Uterus (tissue), 4 donors: ENCODE measurements at places on chromosomes 5 and 9.
A peak's percentile ranks its signal among the peaks of the same experiment; 100 is the strongest.

- peak; percentile 36 for DNase-seq
Observed at GRCh38 chr5:34598177-34598794, 57.8 kb upstream of the RAI14 start.

DNA sequence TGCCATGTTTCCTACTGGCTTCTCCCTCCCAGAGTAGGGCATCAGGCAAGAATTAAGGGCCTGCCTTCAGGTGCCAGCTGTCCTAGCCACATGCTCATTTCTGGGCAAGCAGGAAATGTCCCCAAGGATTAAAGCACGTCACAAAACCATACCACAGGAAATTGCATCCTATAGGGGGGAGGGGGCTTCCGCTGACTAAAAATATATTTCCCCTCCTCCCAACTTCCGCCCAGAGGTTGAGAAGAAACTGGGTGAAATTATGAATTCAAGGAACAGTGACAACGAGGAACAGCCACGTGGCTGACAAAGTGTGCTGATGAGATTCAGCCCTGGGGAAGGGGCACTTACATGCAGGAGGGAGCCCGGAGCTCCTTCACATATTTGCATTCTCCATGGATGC is 4.1 kb downstream of the HBEGF start:
- no peak for DNase-seq

DNA sequence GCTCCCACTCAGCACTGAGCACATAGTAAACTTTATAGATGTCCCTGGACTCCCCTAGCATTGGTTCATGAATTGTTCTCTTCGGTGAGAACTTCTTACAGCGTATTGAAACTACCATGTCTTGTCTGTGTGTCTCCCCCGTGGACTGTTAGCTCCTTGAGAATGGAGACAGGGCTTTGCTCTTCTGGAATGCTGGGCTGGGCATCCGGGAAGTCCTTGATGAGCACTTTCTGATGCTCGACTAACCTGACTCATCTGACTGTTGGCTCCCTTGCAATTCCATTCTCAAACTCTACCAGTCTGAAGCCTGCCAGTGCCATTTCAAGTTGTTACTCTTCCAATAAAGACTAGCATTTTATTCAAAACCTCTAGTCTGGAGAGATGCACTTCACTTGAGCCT is 15.0 kb upstream of the PFDN1 start:
- no peak for DNase-seq

- DNase-seq: no peak
Observed at GRCh38 chr9:129587487-129588262, 33.2 kb downstream of the C9orf50 start.

DNA sequence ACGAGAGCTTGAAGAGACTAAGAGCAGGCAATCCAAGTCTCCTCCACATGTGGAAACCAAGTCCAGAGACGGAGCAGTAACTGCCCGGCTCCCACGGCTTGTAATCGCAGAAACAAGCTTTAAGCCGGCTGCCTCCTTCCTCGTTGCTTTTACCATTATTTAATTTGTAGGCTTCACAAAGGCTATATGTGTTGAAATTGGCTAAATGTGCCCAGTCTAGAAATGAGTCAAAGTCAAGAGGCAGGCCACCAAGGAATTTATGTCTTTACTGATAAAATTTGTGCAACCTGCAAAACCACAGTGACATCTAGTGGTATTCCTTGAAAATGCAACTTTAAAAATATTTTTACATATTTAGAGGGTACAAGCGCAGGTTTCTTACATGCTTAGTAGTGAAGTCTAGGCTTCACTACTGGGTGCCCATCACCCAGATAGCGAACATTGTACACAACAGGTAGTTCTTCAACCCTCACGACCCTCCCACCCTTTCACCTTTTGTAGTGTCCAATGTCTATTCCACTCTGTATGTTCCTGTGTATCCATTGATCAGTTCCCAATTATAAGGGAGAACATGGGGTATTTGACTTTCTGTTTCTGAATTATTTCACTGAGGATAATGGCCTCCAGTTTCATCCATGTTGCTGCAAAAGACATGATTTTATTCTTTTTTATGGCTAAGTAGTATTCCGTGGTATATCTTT is 33.5 kb upstream of the EBF1 start:
- peak; percentile 50 for DNase-seq

DNA sequence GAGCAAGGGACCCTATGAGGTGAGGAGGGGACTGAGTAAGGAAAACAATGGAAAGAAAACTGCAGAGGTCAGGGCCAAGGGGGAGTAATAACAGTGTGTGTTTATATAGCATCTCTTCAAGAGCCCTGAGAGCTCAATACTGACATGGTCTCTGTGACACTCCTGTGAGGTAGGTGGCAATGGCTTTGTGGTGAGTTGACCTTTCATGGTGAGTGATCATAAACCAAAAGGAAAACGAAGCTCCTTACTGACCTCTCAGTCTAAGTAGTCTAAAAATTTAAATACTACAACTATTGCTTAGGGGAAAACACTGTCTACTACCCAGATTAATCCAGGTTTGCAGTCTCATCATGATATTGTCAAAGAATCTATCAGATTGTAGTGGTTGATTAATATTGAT is 130.9 kb downstream of the SNCAIP start:
- no peak for DNase-seq

- DNase-seq: no peak
Observed at GRCh38 chr9:26504057-26504456, 388.5 kb downstream of the CAAP1 start.

DNA sequence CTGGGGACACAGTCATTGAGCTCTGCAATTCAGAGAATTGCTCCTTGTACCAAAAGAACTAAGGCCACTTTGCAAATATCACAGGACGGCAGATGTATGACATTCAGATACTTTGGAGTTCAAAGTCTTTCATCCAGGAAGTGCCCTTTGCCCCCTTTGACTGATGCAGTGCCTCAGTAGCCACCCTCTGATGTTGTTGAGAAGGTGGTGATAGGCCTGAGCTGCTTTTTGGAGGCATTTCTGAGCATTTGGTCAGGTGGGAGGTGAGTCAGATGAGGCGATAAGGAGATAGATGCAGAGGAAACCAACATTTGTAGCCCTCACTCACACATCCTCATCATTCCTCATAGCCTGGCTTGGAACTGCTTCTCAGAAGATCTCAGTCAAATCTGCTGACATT is 63.4 kb downstream of the ANGPTL2 start:
- DNase-seq: no peak

DNA sequence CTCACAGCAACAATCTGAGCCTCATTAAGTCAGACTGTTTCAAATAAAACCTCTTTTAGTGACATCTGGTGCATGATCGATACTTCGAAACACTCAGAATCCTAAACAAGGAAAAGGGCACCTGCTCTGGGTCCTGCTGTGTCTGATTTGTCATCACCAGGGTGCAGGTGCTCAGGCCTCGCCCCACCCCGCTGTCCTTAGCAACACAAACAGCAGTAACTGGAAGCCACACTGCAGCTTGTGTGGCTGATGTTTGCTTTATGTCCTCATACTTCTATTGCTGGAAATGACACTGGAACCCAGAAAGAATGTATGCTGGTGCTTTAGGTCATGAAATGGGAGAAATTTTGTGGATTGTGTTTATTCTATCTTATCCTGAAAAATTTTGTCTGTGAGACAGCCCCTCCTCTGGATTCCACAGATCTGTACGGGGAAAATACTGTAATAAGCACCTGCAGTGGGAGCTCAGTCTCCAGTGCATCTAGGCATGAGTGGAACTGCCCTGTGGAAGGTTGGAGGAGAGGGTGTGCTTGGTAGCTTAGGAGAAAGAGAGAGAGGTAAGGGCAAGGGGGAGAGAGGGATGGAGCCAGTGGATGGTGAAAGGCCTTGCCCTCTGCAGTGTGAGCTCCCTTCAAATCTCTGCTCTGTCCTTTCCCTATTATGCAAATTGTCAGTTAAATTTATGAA is 284.2 kb downstream of the SMARCA2 start:
- DNase-seq: no peak

DNA sequence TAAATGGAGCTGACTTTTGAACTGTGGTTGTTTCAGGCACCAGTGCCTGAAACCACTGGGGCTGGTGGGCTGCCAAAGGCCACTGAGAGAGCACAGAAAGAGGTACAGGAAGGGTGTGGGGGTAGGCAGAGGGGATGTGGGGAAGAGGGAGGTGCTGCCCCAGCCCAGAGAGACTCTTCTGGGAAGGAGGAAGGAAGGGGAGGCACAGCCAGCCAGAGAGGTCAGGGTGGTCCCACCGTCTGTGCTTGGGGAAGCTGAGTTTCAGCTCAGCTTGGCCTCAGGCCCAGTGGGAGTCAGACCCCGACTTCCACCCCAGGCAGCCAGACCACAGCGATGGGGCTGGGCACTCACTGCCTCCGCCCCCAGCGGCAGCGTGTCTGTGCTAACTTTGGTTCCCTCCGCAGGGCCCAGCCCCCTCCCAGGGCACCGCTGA is 8.6 kb upstream of the PHYKPL start:
- no peak for DNase-seq

DNA sequence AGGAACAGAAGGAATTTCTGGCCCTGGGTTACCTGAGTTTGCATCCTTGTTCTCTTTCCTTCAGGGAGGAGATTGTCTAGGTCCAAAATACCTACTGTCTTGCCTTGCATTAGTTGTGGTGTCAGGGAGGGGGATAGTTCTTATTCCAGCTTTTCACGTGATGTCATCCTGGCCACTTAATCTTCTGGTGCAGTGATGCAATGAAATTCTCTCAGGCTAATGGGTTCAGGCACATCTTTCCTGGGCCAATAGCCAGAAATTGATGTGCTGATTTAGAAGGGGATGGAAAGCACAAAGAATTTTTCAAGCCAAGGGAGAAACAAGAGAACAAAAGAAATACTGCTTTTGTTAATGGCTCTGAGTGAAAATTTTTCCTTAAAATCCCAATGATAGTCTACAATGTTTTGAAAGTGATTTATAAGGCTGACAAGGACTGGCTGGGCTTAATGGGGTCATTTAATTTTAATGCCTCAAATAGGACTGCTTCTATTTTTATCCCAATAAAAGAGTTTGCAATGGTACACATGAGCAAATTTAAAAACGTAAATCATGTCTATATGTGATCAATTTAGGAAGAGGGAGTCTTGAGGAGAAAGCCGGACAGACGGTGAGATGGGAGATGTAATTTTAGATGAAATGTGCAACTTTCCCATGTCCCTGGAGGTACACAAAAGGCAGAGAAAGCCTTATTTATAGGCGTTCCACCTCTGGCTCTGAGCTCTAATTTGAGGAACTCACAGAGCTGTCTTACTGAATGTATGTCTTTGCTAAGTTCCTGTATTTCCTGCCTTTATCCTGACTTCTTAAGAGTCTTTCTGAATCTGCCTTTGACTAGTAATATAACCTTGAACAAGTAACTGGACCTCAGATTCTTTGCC is 89.3 kb upstream of the SV2C start:
- no peak for DNase-seq

DNA sequence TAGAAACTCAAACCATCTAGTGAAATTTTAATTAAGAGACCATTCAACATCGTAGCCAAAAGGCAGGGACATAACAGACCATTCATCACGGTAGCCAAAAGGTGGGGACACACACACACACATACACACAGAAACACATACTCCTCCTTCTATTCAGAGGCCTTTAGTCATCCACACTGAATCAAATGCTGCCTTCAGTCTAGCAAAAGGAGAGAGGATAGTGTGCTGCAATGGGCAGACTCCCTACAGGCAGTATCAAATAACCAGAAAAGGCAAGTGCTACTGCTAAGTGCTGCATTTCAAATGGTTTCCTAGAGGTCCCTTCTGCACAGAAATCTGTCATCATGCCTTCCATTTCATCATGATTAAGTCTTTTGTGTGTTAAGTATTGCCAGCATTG is 303.9 kb downstream of the TRIM32 start:
- DNase-seq: no peak
